ENCODE measurements at places on chromosomes 13 and 19.

- no peak for DNase-seq
Measured at GRCh38 chr13:84086847-84087162, 204.5 kb upstream of the SLITRK1 start.

DNA sequence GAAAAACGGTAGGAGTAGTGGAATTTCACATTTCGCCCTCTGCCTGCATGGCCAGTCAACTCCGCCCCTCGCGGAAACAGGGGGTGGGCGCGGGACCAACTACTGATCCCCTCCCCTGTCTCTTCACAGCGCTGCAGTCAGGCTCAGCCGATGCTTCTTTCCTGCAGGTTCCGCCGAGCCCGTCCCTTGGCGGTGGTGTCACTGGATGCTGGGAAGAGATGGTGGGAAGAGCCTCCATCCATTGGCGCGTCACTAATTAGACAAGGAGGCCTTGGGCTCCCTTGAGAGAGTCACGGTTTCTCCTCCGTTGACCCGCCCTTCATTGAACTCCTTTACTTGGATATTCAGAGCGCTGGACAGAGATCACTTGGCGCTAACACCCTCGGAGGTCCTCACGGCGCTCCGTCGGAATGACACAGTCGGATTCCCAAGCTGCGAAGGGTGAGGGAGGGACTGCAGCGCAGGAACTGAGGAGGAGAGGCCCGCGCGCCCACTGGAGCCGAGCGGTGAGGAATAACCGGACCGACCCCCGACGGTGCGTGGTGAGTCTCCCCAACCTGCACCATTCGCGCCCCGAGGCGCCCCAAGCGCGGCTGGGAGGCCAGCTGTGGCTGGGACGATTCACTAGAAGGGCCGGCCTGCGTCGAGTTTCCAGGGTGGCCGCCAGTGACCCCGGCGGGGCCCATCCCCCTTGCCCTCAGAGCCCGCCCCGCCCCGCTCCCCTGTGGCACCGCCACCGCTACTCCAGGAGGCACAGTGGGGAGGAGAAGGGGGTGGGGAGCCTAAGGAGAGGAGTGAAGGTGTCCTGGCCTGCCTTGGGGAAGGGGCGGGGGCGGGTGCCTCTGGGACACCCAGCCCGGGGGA lies 11.2 kb upstream of the CEACAM21 start:
- DNase-seq, result peak; percentile 16

DNA sequence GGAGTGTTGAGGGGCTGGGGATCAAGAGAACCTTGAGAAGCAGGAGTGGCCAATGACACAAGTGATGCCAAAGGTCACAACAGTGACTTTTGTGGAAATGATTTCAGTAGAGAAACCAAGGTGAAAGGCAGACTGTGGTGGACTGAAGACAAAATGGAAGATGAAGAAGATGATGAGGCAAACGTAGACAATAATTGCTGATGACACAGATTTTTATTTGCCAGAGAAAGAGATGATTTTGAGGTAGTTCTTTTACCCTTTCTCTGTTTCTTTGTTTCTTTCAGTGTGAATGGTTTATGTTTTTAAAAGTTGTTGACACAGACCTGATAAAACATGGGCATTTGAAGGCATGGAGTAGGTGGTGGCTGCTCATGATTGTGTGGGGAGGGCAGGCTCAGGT lies 121.0 kb upstream of the ARGLU1 start:
- DNase-seq, result no peak

DNA sequence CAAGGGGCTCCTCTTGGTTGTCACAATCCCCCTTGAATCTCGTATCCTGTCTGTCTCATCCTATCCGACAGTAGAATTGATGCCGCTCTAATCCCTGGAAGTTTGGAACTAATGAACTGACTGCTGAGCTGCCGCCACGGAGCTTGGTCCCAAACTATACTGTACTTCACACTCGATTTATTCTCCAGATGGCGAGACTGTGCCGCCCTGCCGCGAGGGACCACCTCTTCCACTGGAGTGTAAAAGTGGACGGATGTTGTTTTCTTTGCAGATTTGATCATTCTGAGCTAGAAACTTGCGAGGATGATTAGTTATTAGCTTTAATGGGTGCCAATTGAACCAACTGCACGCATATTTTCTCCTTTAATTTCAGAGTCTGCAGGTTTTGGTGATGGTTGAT lies 117.2 kb downstream of the ZIC5 start:
- DNase-seq, result no peak

DNA sequence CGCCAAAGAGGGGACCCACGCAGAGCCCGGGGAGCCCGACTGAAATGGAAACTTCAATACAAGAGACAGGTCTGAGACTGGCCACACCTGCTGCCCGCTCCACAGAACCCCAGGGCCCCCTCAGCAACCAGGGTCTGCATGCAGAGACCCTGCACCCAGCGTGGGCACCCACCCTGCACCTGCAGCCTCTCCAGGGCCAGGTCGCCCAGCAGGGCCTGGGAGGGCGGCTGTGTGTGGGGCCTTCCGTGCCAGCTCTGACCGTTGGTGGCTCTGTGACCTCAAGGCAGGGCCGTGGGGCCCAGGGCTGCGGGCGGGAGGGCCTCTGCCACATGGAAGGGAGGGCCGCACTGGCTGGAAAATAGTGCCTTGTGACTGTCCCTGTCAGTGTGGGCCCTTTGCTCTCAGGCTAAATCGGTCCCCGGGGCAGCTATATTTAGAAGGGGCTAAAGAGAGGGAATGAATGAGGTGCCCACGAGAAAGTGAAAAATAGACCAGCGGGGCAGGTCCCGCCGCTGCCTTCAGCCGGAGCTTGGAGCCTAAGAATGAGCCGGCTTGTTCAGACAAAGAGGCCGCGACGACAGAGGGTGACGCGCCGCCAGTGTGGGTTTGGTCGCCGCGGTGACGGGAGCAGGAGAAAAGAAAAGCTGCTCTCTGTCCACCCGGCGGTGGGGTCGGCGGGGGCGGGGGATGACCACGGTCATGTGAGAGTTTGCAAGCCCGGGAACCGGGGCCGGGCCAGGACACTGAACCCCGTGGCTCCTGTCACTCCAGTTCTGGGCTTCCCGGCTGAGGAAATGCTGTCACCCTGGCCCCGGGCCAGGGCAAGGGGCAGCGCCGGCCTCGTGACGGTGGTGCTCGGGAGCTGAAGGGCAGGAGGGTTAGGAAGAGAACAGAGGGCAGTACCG lies 70.5 kb downstream of the GADD45B start:
- peak; percentile 91 for DNase-seq

GRCh38 chr19:1854542-1855039 lies 6.3 kb upstream of the REXO1 start:
- DNase-seq, result peak; percentile 68
